ENCODE measurements at places on chromosomes 2 and 18. TPM values are rescaled to one million over a fixed set of nuclear protein-coding genes. Genes with fewer than 3 reads are reported as not detected.

- DNase-seq = no peak
- no peak overlapping the region for H3K27ac ChIP-seq
- no peak overlapping the region for H3K4me3 ChIP-seq
- no peaks in the 10 kb centered on the region for H3K4me1 ChIP-seq
- H3K27me3 ChIP-seq = no peaks in the 10 kb centered on the region
Observed at GRCh38 chr2:35000453-35000852, 1355.1 kb upstream of the CRIM1 start.

DNA sequence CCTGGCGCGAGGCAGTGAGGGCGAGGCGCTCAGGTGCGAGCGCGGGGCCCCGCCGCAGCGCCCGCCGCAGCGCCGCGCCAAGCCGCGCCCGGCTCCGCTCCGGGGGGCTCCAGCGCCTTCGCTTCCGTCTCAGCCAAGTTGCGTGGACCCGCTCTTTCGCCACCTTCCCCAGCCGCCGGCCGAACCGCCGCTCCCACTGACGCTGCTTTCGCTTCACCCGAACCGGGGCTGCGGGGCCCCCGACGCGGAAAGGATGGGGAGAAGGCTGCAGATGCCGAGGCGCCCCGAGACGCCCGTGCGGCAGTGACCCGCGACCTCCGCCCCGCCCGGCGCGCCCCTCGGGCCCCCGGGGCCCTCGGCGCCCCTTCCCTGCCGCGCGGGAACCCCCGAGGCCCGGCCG lies 328 bp upstream of the INHBB start:
- peaks cover 29% of the 10 kb centered on the region for H3K4me1 ChIP-seq
- DNase-seq = no peak
- peaks cover 27% of the 10 kb centered on the region for H3K27me3 ChIP-seq
- no peaks in the 10 kb centered on the region for H3K36me3 ChIP-seq

GRCh38 chr2:179354739-179355537 lies 90.3 kb upstream of the SESTD1 start:
- H3K27me3 ChIP-seq = no peaks in the 10 kb centered on the region
- H3K4me1 ChIP-seq = no peaks in the 10 kb centered on the region
- DNase-seq = no peak
- H3K27ac ChIP-seq = no peak overlapping the region

DNA sequence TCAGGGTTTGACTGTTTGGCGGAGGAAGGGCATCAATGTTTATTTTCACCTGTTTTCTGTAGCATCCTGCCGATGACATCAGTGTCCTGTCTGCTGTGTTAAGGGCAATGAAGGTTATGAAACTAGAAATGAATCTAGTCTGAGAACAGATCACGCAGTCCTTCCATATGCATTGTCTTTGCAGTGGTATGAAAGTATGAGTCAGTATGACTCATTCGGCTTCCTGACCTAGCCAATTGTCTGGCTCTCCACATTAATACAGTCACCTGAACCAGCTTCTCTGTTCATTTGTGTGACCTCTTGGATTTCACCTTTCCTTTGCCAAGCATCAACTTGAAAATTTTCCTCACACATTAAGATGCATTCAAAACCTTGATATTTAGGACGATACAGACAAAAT lies 353.8 kb downstream of the RND3 start:
- H3K27ac ChIP-seq = no peak overlapping the region
- no peak for DNase-seq
- no peaks in the 10 kb centered on the region for H3K36me3 ChIP-seq
- H3K4me1 ChIP-seq = no peaks in the 10 kb centered on the region
- no peaks in the 10 kb centered on the region for H3K27me3 ChIP-seq

BOD1L2 gene
- not detected for total RNA-seq

Data from CD4-positive, alpha-beta memory T cell (primary cell).